ENCODE measurements at places on chromosomes 4 and X.

DNA sequence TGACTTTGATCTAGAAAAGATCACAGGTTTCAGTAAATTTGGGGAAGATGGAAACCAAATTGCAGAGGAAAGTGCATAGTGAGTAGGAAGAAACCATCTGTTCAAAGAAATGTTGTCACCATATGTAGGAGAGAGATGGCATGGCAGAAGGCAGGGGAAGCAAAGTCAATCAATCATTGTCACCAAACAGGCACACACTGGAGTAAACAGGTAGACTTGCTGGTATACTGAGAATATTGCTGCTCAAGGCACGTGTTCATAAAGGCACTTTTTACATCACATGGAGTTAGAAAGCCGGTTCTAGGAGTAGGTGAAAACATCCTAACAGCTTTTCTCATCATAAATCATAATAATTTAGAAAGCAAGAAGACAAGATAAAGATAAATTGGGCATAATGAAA lies 550.5 kb upstream of the FAT1 start:
- no peak for DNase-seq

GRCh38 chrX:12469296-12469695 lies 321.9 kb upstream of the PRPS2 start:
- no peak for DNase-seq

DNA sequence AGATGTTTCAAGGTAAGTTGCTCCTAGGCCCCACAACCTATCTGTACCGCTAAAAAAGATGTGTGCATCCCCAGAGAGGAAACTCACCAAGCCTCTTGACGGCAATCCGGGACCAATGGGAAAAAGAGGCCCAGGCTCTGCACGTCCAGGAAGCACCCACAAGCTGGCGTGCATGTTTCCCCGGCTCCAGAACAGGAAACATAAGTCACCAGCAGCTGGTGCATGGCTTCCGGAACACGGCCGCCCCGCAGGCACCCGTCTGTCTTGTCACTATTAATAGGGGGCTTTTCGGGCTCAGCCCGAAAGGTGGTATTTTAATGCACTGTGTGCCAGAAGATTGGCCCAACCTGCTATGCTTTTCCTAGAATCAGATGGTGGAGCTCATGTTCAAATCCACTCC lies 22.2 kb downstream of the CRMP1 start:
- no peak for DNase-seq

GRCh38 chr4:26812049-26812714 lies 48.5 kb upstream of the STIM2 start:
- DNase-seq, result no peak

GRCh38 chrX:45860450-45860849 lies 659.8 kb upstream of the DIPK2B start:
- no peak for DNase-seq

DNA sequence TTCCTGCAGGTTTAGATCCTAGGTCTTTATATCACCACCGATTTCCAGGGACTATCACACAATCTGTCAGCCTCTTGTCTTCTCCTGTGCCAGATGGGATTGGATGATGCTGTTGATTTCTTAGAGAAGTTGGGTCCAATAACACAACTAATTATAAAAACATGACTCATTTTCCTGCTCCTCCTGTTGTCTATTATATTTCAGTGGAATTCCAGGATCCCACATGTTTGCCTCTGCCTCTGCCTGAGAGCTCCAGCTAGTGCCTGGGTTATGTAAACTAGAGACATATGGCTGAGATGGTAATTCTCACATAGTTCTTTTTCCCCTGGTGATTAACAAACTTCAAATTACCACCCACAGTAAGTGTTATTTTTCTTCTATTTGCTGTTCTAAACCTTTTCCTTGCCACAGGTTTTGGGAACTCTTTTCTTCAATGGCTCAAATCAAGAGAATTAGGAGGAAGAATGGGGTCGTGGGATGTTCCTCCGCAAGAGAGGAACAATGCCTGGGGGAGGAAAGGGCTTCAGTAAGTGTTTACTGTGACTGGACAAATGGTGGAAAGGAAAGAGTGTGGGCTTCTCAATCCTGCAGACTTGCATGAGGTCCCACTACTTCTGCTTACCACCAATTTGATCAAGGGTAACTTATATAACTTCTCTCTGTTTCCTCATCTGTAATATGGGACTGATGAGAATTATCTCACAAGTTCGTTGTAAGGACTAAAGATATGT lies 3.4 kb upstream of the HOPX start:
- DNase-seq, result peak; percentile 31

All from HS-5 (cell line).